ENCODE measurements at places on chromosomes 11 and 22.

DNA sequence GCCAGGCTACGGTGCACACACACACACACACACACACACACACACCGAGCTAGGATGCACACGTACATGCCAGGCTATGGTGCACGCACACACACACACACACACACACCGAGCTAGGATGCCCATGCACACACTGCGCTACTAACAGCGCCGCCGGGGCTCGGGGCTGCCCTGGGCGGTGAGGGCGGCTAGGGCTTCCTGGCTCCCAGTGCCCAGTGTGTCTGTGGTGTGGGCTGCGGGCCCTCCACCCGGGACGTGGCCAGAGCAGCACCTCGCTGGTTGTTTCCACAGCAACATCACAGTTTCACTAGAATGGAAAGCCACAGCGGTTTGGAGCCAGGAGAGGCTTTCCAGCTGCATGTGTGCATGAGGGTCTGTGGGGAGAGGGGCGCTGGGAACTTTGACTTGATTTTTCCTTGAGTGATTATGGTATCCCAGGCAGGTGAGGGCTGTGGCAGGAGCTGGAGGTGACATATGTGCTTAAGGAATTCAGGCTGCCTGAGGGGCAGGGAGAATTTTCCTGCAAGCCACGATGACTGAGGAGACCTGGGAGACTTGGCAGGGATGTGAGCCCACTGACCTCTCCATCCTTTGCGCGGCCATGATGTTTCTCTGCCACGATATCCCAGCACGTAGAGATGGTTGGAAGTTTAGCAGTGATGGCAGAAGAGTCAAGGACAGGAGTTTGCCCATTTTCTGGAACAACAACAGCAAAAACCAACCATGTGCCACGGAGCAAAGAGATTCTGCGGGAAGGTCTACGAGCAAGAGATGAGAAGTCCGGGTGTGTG lies 195.9 kb downstream of the SNX19 start:
- no peak for DNase-seq

- DNase-seq: no peak
Measured at GRCh38 chr22:29755889-29756288, 10.9 kb downstream of the ZMAT5 start.

DNA sequence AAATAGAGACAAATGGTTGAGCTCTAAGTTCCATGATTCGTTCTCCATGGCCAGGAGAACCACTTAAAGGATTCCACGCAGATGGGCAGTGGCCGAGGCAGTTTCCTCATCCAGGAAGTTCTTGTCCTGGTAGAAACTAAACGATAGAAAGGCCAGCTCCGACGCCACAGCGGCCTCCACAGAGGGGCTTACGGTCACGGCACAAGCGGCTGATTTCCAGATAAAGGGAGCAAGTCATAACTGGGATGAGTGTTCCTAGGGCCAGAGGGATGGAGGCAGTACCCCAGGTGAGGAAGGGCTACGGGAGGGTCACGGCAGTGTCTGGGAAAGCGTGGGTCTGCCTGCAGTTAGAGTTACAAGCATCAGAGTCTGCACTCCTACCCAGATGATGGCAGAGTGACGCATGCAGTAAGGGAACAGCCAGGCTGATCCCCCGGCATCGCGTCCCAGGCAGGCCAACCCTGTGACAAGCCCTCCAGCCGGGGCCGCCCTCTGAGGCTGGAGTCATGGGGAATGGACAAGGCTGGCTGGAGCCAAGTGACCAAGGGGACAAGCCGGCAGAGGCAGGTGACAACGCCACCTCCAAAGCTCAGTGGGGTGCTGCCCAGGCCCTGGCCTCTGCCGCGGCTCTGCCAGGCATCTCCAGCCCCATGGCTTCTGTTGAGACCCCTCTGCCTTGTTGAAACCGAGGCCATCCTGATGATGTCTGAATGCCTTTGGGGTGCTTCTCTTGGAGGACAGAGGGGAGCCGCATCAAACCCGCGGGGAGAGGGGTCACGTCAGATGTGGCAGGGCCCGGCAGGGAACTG lies 475.1 kb downstream of the BRD1 start:
- DNase-seq: no peak

DNA sequence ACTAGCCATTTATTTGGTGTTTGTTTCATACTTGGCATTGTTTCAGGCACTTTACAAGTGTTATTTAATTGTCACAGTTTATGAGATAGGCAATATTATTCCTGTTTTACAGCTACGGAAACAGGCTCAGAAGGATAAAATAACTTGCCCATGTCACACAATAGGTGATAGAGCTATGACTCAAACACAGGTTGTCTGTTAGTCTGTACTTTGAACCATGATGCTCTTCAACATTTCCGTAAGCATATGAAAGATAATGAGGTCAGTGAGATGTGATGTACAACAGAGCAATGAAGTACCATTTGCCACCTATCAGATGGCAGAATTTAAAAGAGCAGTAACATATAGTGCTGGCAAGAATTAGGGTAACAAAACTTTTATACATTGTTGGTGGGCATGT lies 15.3 kb downstream of the TUG1 start:
- no peak for DNase-seq

DNA sequence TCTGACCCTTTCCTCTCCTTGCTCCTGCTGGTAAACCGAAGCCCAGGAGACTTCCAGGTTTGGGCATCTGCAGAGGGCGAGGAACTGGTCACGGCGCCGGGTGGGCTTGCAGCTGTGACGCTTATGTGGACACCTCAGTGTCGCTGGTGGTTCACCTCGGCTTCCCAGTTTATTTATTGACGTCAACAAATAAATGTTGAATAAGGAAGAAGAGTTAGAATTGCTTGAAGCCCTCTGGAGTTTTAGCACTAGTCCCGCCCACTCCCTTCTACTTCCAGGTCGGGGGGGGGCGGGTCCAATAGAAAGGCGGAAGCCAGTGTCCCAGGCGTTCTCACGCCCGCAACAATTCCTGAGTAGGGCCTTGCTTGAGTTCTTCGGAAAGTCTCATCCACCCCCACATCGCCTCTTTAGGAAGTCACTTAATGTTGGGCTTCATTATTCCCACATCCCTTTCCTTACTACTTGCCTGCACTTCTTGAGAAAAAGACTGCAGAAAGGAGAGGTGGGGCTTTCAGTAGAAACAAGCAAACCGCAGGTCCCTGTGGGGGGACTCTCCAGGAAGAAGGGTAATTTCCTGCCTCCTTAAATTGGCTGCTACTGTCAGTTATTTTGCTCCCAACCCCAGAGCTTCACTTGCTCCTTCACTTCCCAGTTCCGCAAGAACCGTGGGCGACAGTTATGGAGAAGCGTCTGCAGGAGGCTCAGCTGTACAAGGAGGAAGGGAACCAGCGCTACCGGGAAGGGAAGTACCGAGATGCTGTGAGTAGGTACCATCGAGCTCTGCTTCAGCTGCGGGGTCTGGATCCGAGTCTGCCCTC lies at the start of gene TTC9C:
Gene TTC9C (plus strand): TSS at position 316 of the 818 bp plus-strand sequence. CDS start 363 bp downstream, at position 679.
- peak; percentile 89 for DNase-seq

DNA sequence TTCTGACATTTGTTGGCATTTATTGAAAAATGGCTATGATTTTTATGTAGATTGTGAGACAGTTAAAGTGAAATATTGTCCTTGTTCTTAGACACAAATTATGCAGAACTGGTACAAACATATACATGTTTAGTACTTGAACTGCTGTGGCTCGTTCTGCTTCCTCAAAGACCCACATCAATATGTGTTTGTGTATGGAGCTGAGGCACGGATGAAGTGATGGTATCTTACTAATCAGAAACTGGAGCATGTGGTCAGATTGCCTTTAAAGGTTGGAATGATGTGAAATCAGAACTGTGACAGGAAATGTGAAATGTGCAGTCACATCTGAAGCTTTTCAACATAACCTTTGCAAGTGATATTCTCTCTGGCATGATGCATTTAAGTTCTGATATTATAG lies 130.4 kb downstream of the NAV2 start:
- no peak for DNase-seq

Measured in HL-60 (cell line).